ENCODE measurements at places on chromosomes 1 and 21. TPM values are rescaled to one million over a fixed set of nuclear protein-coding genes. Genes with fewer than 3 reads are reported as not detected.

LCE3E gene
- not detected for total RNA-seq

DNA sequence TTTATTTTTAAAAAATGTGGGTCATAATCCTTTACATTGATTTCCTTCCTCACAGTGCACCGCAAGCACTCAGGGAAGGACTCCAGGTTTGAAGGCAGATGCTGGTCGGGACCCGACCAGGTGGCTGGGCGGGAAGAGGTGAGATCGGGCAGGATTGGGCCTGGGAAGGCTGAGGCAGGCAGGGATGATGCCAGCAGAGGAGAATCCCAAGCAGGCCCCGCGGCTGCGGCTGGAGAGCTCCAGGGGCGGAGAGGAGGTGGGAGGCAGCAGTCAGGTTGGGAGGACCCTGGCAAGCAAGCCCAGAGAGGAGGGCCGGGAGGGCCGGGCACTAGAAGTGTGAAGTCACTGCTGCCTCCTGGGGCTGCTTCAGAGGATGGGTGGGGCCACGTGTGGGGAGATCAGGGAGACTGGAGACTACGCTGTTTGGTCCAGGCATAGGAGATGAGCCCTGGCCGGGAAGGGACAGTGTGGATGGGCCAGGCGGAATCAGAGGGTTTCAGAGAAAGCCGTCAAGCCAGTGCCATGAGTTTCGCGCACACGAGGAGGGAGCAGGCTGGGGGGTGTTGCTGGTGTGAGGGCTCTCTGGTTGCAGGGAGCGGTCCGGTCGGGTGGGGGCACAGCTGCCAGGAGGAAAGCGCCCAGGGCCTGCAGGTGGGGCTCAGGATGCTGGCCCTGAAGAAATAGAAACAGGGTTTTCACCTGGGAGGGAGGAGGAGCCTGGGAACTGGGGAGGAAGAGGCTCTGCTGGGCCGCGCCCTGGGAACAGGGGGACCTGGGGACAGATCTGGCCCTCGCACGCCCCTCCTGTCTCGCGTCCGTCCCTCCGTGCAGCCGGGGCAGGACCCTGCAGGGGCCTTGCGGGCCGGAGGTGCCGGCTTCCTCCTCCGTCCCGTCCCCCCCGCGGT, 888 bp upstream of the COL18A1 start:
- DNase-seq = no peak

- no peak for DNase-seq
Measured at GRCh38 chr1:93995837-93996536, 86.8 kb upstream of the GCLM start.

DNA sequence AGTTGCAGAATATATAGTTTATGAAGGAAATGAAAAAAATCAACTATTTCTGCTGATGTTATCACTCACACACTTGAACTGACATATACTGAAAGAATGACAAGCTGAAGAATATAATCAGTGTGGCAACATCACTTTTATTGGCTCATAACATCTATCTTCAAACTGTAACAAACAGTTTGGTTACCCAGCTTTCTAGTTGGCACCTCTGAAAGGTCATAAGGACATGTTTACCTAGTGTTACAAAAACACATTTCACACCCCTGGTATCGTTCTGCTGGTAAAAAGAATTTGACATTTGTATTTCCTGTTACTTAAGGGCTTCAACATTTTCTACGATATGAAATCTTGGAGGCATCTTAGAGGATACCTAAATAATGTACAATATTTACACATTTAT, 1267.0 kb upstream of the NCAM2 start:
- no peak for DNase-seq

FAM167B gene
- total RNA-seq = 5.5 TPM

- DNase-seq = no peak
Measured at GRCh38 chr1:48611841-48612240, 139.8 kb upstream of the SPATA6 start.

DNA sequence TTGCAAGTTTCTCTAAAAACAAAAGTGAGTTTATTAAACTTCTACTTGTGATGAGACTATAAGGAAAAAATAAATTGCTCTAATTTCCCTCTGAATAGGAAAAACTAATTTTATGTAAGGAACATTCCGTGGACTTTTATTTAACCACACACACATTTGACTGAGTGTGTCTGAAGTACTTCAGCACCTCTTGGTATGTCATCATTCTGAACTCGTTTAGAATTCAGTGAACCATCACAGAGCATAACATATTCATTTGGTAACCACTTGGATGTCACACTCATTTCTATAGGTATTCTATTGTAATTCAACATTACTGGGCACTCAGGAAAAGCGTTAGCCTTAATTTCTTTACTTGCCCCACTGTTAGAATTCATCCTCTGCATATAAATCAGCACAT, 79.1 kb downstream of the RGS21 start:
- no peak for DNase-seq

LAMTOR2 gene
- total RNA-seq = 83.9 TPM

- no peak for DNase-seq
Measured at GRCh38 chr1:41013796-41014195, 7.7 kb downstream of the SLFNL1 start.

DNA sequence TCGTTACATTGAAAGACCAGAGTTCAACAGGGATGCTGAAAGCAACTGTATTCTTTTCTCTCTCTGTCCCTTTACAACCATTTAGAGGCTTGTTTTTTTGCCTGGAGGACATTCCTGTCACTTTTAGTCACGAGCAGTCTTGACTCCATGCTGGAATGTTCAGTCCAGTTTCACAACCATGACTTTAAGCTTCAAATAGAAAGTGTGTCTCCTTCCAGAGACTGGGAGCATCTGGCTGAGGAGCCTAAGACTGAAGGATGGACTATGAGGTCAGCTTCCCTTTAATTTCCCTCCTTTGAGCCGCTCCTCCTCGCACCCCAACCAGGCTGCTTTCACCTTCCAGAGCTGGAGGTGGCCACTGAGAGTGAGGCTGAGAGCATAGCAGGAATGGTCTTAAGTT, 10.5 kb upstream of the RYR2 start:
- no peak for DNase-seq

DNA sequence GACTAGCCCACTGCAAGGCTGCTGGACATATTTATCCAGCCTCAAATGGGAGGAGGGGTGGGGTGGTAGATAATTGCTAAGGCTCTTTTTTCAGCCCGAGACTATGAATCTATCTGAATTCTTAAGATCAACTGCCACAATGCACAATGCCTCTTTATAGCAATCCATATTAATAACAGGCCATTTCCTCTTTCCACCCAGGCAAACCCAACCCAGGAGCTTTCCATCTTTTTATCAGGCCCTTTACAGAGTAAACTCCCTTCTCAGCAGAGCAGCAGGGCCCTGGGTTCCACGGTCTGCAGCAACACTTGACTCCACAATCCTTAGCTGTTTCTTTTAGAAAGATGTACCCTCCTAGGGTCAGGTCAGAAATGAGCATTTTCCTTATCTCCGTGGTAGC, 806 bp downstream of the DDOST start:
- DNase-seq = no peak

- peak; percentile 86 for DNase-seq
Measured at GRCh38 chr1:220787069-220787619, 431 bp downstream of the MTARC1 start.

DNA sequence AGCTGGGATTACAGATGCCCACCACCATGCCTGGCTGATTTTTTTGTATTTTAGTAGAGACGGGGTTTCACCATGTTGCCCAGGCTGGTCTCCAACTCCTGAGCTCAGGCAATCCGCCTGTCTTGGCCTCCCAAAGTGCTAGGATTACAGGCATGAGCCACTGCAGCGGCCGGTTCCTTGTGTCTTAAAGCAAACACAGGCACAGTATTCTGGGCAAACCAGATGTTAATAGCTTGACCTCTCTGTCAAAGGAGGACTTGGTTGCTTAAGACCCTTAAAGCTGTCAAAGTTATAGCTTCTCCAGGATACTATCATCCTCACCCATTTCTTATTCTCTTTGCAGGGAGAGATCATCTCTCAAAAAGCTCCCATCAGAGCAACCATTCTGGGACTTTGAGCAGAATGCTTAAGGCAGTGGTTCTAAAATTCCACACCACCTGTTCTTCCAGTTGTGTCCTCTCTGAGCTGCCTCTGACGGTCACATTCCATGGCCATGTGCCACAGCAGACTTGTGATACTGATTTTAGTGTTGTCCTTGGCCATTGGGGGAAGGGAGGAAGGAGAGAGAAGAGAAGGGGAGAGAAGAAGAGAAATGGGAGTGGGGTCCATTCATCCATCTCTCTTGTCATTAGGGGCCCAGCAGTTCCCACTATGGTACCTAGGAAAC, 81.8 kb downstream of the PBX1 start:
- DNase-seq = no peak

DNA sequence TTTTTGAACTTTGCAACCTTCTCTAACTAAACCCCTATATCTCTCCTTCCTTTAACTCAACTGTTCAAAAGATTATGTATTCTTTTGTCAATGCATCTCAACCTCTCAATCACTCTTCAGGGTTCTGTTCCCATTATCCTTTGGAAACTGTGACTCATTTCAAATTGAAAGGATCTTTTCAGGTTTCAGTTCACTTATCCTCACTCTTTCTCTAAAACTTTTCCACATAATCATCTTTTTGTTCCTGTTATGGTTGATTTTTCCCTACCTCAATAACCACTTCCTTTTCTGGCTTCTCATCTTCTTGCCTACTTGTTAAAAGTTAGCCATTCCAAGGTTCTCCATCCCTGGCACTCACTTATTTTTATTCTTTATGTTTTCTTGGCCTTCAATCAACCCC, 56.2 kb upstream of the NUF2 start:
- DNase-seq = no peak

DNA sequence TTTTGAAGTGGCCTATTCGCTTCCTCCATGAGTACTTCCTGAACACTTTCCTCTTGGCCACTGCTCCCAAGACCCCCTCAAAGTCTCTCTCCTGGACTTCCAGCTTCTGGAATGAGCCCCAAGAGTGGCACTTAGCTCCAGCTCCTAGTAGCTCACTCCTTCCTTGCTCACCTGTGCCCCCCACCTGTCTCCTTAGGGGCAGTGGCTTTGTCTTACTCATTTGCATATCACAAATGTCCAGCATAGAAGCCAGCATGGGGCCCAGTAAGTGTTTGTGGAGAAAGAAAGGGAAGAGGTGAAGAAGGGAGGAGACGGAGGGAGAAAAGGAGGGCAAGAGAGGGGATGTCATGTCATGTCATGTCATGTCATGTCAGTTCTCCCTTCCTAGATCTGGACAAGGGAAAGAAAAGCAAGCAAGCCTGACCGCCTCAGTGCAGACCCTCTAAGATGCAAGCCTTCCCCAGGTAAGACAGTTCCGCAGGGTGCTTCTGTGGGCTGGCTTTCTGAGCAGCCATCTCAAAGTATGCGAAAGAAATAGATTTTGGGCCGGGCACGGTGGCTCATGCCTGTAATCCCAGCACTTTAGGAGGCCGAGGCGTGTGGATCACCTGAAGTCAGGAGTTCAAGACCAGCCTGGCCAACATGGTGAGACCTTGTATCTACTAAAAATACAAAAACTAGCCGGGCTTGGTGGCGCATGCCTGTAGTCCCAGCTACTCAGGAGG, 6.9 kb upstream of the MX1 start:
- no peak for DNase-seq

C1QB gene
- total RNA-seq = 44.6 TPM

GRCh38 chr1:78493451-78493850, 2.7 kb downstream of the PTGFR start:
- no peak for DNase-seq

- DNase-seq = no peak
Measured at GRCh38 chr1:20626524-20626923, 6.7 kb upstream of the PINK1 start.

ZCCHC17 gene
- 19.8 TPM for total RNA-seq

DNA sequence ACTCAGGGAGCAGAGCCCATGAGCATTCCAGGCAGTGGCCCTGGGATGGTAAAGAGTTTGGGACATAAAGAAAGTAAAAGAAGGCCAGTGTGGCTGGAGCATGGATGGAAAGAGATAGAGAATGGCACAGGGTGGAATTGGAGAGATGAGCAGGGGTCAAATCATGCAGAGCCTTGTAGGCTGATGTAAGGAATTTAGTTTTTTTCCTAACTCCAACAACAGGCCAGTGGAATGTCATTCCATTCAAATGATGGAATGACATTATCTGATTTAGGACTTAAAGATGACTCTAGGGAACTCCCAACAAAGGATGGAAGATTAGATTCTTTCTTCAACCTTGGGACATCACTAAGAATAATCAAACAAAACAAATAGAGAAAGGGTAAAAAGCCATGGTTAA, 12.8 kb upstream of the S100A2 start:
- no peak for DNase-seq

LCE1E gene
- total RNA-seq = not detected

GRCh38 chr1:54317084-54317483, 89.1 kb downstream of the SSBP3 start:
- no peak for DNase-seq

DNA sequence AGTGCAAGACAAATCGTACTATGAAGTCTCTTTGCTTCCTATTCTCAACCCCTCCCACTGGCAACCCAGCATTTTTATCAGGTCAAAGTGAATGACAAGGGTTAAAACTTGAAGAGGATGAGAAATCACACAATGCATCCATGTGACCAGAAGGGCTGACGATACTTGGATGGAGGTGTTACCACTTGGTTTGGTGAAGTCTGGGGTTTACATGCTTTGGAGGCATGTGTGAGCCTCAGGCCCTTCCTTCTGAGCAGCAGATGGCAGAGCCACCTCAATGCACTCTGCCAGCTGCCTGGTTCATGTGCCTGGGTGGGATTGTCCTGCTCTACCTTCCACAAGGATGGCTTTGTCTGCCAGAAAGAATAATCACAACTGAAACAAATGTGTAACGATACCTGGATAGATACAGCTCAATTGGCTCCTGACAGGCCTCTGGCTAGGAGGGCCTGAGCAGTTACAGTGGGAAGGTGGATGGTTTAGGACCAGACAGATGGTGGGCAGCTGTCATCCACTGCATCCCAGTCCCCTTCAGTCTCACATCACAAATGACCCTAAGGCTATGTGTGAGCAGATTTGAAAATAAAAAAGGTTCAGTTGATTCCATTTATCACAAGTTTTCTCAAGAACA, 51.5 kb upstream of the CNIH3 start:
- no peak for DNase-seq

DNA sequence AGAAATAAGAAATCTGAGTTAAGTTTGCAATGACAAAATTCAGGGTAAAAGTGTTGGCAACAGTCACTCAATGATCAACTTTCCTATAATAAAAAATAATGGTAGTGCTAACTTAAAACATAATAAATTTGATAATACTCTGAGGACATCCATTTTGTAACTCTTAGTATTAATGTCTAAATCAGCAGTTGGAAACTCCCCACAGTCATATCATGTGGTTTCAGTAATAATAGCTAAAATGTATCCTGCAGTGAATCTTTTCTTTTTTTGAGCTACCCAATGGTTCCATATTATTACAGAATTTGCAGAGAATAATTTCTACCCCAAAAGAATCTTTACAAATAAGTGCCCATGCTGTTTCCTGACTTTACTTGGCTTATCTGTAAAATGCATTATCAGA, 286.7 kb downstream of the PTPRC start:
- DNase-seq = no peak

KPRP gene
- total RNA-seq = not detected
